ENCODE measurements at places on chromosomes 1 and 21.

DNA sequence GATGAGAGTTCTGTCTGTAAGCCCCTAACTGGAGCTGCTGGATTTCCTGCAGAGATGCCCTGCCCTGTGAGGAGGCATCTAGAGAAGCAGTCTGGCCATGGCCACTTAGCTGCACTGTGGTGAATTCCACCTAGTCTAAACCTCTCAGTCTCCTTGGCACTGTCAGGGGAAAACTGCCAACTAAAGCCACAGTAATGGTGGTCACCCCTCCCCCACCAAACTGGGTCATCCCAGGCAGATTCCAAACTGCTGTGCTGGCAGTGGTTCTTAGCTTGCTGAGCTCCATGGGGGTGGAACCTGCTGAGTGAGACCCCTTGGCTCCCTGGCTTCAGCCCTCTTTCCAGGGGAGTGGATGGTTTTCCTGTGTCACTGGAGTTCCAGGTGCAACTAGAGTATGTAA lies 740.6 kb downstream of the RWDD3 start:
- no peak for DNase-seq

- DNase-seq: no peak
Measured at GRCh38 chr1:201740670-201741111, 88.3 kb upstream of the IPO9 start.

DNA sequence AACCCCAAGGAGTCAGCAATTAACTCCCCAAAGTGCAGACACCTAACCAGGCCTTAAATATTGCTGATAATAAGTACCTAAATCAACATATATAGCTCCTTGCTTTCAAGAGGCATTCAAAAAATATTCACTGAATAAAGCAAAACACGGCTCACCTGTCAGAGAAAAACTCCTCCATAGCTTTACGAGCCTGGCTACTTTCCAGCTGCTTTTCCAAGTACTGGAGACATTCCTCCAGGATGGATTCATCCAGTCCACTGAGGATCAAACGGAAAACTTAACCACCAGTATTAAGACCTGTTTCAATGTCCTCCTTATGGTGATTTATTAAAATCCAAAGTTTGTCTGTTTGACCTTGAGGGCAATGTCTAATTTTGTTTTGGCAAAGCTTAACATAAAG lies 44.6 kb downstream of the UBR4 start:
- DNase-seq: peak; percentile 3

DNA sequence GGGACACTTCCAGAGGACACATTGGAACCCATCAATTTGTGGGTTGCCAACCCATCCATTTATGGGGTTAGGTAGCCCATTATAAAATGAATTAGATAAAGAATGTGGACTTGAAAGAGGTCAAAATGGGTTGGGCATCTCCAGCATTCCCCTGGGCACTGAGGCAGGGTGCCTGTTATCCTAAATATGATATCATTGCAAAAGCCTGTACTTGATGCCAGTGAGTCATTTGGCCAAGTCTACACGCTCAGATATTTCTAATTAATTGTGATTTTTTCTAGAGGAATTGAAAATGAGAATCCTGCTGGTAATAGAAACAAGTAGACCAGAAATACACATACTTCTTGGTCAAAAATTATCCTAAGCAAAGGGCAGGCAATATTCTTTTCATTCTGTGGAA lies 21.9 kb upstream of the NBL1 start:
- DNase-seq: peak; percentile 28

All from myocyte (in vitro differentiated cells).